Stimulated activated CD8-positive, alpha-beta memory T cell treated with anti-CD3 and anti-CD28 coated beads, Interleukin-15, amount 100 ng/mL, for 4 hours (primary cell): ENCODE measurements at places on chromosomes 13 and 19.

GRCh38 chr13:92345627-92346026, 881.0 kb upstream of the GPC6 start:
- DNase-seq = no peak

- DNase-seq = no peak
Measured at GRCh38 chr19:584240-585001, 5.3 kb upstream of the HCN2 start.

- DNase-seq = peak; percentile 74
Measured at GRCh38 chr19:44071824-44072542, at the start of gene ZNF284. TSS of gene ZNF284 (plus strand) at chr19:44072159. CDS start at chr19:44076390, 4,231 bp downstream.

DNA sequence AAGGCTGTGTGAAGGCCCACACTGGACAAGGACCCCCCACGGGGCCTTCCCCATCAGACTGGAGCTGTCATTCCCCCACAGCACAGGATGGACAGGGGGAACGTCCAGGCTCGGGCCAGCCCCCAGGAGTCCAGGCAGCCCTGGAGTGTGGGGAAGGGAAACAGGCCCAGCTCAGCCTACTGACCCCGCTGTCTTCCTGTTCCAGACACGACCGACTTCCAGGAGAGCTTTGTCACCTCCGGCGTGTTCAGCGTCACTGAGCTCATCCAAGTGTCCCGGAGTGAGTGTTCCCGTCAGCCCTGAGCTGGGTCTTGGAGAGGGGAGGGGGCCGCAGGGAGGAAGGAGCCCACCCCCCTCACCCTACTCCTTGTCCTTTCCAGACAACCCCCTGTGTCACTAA, 47.0 kb downstream of the SMIM24 start:
- no peak for DNase-seq

GRCh38 chr13:25752957-25753551, 298.8 kb downstream of the SHISA2 start:
- no peak for DNase-seq

- no peak for DNase-seq
Measured at GRCh38 chr13:61810065-61810464, 394.4 kb upstream of the PCDH20 start.

DNA sequence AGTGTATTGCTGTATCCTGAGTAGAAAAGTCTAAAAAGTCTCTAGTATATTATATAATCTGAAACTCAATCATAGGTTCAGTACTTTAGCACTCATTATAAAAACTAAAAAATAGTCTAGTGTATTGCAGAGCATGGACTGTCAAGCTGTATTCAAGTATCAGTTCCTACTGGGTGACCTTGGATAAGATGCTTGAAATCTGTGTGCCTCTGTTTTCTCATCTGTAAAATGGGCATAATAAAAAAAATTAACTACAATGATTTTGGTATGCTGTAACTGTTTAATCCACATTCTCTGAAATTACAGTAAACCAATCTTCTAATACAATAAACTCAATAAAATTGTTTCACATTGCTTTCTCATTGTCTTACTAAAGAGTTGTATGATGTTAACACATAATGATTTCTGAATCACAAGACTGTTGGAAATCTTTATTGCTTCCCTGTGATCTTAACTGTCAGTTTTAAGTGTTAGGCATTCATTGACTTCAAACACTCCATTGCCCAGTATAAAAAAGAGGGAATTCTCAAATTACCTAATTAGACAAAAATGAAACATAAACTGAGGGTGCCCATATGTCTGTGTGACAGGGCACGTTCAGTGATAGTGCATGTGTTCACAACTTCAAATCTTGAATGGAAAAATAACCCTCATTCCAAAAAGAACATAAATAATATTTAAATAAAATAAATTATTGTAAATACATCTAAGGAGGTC, 2.2 kb downstream of the STARD13 start:
- DNase-seq = no peak

- DNase-seq = no peak
Measured at GRCh38 chr19:29524201-29524911, 1.4 kb upstream of the VSTM2B start.

DNA sequence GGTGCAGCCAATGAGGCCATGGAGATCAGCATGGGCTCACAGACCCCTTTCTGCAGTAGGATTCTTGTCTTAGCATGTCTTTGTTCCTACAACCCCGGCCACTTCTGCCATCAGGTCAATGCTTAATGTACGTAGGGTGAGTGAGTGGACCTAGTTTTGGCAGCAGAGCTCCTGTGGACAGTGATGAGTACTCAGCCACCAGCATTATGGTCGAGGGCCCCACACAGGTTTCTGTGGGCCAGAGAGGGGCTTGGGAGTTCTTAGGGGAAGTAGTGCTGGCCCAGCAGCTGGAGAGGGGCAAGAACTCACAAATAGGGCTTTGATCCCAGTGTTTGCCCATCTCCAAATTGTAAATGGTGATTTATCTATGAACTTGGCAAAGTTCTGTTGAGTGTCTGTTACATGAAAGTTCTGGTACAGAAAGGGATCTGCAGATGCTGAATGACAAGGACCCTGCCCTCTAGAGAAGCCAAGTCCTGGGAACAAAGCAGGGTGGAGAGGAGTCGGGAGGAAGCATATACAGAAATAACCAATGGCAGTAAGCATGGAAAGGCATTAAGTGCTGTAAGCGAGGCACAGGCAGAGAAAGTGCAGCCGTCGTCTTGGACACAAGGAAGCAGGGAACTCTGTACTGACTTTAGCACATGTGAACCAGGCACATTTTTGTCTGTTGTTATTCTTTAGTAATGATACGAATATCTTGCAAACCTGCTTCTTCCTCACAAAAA, 185.1 kb downstream of the MTUS2 start:
- no peak for DNase-seq

DNA sequence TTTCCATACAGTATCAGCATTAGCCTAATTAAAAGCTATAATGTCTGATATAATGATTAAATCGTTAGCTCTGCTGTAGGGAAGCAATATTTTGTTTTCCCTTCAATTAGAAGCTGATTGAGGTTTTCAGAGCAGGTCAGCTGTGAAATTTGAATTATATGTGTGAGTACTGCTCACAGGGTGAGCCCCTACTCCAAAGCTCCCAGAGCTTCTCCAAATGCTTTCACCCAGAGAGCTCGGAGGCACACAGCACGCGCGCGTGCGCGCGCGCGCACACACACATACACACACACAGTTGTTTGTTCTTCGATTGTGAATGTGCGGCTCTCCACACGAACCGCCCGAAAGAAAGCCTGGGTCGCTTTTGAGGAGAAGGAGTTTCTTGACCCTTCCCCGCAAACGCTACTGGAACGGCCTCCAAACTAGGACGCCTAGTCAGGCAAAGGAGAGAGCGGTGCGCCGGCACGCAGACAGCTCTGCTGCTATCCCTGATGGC, 4.8 kb upstream of the SOX1 start:
- DNase-seq = no peak

DNA sequence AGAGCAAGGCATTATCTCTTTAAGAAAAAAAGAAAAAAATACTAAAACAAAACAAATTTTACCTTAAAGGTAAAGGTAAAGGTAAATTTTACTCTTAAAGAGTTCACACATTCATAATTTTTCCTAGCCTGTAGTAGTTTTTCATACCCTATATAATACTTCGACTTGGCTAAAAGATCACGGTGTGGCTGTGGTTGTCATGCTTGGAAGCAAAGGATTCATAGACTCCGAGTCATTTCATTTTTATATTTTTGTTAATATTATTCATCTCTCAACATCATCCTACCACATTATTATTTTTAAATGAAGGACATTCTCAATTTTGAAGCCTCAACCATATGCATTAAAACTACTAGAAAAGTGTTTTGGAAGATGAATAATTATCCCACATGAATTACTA, 52.7 kb downstream of the PIBF1 start:
- no peak for DNase-seq

DNA sequence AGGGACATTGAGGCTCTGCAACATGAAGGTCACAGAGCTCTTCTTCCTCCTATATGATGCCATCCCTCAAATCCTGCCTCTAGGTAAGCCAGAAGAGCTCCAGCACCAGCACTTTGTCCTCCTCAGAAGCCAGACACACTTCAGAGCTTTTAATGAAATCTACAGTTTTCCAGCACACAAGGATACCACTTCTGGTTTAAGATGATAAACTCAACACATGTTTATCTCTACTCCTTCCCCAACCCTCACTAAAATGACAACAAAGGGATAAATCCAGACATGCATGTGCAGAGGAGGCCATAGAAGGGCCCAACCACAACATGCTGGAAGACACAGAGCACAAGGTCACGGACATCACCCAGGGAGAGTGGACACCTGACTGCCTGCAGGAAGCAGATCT, 195.3 kb downstream of the USP12 start:
- DNase-seq = no peak

GRCh38 chr19:41886761-41887710, 4.1 kb downstream of the ARHGEF1 start:
- DNase-seq = peak; percentile 50

DNA sequence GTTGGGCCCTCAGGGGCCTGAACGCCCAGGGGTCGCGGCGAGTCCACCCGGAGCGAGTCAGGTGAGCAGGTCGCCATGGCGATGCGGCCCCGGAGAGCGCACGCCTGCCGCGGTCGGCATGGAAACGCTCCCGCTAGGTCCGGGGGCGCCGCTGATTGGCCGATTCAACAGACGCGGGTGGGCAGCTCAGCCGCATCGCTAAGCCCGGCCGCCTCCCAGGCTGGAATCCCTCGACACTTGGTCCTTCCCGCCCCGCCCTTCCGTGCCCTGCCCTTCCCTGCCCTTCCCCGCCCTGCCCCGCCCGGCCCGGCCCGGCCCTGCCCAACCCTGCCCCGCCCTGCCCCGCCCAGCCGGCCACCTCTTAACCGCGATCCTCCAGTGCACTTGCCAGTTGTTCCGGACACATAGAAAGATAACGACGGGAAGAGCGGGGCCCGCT, at the start of gene CCNA1:
Gene CCNA1 (plus strand): TSS at position 390 of the 439 bp plus-strand sequence. CDS start 562 bp downstream, outside the sequence.
- DNase-seq = no peak

GRCh38 chr13:111927181-111927540, 139.8 kb upstream of the SOX1 start:
- no peak for DNase-seq

DNA sequence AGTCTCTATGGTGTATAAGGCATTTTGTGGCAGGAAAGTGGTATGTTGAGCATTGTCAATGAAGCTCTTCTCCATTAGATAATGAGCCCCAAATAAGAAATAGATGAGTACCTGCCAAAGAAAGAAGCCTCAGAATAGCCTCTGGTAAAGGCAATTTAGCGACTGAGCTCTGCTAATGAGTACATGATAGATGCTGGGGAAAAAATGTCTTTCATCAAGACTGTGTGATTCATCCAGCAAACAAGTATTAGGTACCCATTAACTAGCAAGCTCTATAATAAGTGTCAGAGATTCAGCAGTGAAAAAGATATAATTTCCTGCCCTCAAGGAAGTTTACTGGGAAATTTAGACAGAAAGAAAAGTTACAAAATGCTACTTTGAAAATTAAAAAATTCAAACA, 294.6 kb downstream of the ITGBL1 start:
- no peak for DNase-seq

DNA sequence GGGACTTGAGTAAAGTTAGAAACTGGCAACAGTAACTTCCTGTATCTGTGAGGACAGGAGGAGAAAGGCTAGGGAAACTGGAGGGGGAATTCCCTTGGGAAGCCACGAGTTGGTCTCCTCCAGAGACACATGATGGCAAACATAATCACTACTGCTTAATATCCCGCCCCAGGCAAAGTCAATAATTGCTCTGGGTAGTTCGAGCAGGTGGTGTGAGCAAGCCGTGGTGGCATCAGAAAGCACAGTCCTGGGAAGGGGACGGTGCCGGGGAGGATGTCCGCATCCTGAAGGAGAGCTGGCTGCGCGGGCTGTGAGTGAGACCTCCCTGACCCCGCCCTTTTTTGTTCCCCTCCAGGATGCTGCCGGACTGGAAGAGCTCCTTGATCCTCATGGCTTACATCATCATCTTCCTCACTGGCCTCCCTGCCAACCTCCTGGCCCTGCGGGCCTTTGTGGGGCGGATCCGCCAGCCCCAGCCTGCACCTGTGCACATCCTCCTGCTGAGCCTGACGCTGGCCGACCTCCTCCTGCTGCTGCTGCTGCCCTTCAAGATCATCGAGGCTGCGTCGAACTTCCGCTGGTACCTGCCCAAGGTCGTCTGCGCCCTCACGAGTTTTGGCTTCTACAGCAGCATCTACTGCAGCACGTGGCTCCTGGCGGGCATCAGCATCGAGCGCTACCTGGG, 1.4 kb downstream of the FFAR2 start:
- DNase-seq = no peak

DNA sequence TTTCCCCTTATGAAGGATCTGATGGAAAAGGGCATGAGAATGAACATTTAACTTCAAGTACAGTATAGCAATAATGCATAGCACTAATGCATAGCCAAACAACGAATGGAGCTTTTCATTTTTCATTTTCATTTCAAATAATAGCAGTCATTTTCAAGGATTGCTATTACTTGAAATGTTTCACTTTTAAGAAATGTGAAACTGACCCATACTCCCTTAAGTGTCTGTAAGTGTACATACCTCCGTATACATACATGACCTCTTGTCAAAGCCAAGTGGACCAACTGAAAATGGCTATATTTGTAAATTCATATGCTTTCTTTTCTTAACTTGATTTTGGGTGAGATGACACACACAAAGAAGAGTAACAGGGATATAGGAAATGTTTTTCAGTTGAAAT, 3.8 kb downstream of the RAP2A start:
- no peak for DNase-seq

DNA sequence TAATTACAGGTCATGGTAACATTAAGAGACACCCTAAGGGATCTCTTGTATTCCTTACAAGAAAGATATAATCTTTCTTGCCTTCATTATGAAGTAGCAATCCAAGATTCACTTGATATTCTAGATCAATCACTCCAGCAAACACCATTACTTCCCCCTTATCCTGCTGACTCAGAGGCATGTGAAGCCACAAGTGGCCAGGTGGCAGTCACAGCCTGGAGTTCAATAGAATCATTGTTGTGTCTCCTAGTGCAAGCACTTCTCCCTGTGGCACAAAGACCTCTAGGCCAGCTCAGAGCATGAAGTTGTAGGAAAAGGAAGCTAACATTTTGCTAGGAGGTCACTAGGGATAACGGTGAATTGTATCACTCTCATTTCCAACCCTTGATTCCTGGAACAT, 864.3 kb upstream of the ATXN8OS start:
- no peak for DNase-seq

GRCh38 chr19:54179921-54180461, 7.0 kb upstream of the TMC4 start:
- no peak for DNase-seq

DNA sequence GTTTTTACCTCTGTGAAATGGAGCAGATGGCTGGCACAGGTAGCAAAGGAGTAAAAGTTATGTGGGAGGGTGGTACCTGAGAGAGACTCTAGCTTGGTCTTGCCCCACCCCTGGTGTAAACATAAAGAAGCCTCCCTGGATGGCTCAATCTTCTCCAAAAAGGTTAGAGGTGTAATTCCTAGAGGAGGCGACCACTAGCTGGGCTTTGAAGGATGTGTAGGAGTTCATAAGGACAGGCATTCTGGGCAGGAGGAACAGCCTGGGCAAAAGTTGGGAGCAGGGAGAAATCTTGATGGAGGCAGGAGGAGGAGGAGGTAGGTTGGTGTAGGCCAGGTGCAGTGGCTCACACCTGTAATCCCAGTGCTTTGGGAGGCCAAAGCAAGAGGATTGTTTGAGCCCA, 7.8 kb upstream of the ICAM4 start:
- DNase-seq = no peak

GRCh38 chr19:44925114-44925891, 10.9 kb downstream of the APOC1 start:
- DNase-seq = no peak

GRCh38 chr13:95117092-95117491, 184.2 kb downstream of the ABCC4 start:
- no peak for DNase-seq

GRCh38 chr13:26382835-26383234, 128.9 kb downstream of the CDK8 start:
- DNase-seq = no peak
